Neuronal stem cell (in vitro differentiated cells): ENCODE measurements at places on chromosomes 2 and 18.

- DNase-seq, result no peak
Observed at GRCh38 chr2:218998414-218999002, 5.3 kb upstream of the CRYBA2 start.

DNA sequence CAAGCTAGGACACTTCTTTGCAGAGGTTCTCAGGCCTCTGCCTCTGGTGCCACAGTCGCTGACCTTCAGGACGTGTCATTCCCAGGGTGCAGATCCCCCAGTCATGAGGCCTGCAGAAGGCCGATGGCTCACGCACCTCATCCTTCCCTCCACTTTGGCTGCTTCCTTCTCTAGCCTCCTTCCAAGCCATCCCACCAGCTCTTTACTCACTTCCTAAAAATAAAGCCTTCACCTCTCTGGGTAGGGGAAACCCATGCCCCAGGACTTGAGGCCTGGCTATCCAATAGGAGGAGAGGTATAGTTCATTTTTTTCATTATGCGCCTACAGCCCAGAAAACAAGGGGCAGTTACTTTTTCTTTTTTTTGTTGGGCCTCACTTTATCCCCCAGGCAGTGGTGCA, 91.4 kb downstream of the B3GNT2 start:
- no peak for DNase-seq

- DNase-seq, result no peak
Observed at GRCh38 chr2:133326652-133327397, 241.4 kb downstream of the NCKAP5 start.

GRCh38 chr18:35088921-35089320, 47.7 kb downstream of the MAPRE2 start:
- DNase-seq, result no peak

DNA sequence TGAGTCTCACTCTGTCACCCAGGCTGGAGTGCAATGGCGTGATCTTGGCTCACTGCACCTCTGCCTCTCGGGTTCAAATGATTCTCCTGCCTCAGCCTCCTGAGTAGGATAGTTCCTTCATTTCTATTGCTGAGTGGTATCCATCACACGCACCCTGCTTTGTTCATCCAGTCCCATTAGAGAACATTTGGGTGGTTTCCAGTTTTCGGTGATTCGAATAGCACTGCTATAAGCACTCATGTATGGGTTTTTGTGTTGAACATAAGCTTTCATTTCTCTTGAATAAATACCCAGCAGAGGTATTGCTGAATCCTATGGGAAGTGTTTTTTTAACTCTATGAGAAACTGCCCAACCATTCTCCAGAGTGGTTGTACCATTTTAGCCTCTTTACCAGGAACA, 147.3 kb downstream of the DDX1 start:
- no peak for DNase-seq

- DNase-seq, result no peak
Observed at GRCh38 chr2:60092781-60093180, 460.7 kb downstream of the BCL11A start.

DNA sequence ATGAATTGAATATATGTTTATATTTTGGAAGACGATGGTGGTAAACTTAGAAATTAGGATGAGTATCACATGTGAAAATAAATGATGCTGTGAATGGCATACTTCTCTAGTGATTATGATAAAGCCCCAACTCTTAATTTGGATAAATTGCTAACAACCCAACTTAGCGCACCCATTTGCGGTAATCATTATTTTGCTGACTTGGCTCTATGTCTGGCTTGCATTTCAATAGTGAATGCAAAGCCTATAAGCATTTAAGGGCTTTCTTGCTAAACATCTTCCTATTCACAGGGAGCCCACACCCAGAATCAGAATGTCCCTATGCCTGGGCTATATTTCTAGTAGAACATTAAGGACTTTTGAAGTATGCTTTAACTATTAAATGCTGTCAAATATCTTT, 910.7 kb upstream of the FANCL start:
- no peak for DNase-seq

- no peak for DNase-seq
Observed at GRCh38 chr2:181203412-181203811, 223.0 kb downstream of the UBE2E3 start.

DNA sequence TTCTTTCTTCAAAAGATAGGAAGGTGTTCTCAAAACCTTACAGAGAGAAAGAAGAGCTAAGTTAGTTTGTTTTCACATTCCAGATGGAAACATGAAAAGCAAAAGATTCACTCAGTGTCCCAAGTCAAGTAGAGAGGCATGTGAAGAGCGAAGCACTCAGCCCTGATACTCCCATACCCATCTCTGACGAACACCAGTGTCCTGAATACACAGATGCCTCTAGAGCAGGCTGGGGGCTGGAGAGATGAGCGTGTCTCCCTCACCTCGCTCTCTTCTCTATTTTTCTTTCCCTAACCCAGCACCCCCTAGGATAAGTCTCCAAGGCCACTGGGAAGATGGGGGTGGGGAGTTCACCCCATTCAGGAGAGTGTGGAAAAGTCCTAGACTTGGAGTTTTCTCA, 227.8 kb downstream of the TMEM163 start:
- DNase-seq, result no peak

DNA sequence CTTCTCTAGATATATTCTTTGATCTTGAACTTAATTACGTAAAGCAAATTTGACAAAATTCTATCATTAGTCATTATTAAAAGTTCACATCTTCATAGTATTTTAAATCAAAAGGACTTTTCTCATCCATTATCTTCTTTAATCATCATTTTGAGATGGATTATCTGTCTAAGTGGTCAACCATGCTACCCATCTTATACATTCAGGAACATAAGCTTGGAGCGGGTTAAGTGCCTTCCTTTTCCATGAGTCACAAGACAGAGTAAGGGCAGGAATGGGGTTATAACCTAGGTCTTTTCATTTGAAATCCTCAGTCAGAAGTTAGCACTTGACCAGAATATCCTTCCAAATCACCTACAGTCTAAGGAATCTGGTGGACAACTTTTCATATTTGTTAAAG, 297.1 kb downstream of the TCF4 start:
- no peak for DNase-seq

- DNase-seq, result no peak
Observed at GRCh38 chr18:68766433-68766832, 31.4 kb upstream of the CCDC102B start.

GRCh38 chr2:178441426-178441825, 9.5 kb downstream of the PRKRA start:
- DNase-seq, result no peak

DNA sequence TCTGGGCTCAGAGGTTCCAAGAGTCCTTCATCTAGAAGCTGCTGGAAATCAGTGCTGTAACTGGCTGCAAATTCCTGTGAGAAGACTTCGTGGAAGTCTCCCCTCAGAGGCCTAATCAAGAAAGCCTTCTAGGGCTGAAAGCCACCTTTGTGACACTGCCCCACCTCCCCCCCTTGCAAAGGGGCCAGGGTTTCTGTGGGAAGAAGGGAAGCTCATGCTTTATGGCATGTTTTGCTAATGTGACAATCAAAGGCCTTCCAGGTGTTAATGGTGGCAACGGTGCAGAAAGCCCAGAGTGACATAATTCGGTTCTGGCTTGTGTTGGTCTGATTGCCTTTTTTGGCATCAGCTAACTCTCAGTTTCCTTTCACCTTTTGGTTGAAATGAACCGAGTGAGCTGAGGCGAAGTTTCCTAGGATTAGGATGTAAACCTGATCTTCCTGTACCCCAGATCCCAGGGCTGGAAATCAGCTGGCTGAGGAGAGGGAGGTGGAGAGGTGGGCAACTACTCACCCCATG, 126.9 kb upstream of the TRIB2 start:
- no peak for DNase-seq

DNA sequence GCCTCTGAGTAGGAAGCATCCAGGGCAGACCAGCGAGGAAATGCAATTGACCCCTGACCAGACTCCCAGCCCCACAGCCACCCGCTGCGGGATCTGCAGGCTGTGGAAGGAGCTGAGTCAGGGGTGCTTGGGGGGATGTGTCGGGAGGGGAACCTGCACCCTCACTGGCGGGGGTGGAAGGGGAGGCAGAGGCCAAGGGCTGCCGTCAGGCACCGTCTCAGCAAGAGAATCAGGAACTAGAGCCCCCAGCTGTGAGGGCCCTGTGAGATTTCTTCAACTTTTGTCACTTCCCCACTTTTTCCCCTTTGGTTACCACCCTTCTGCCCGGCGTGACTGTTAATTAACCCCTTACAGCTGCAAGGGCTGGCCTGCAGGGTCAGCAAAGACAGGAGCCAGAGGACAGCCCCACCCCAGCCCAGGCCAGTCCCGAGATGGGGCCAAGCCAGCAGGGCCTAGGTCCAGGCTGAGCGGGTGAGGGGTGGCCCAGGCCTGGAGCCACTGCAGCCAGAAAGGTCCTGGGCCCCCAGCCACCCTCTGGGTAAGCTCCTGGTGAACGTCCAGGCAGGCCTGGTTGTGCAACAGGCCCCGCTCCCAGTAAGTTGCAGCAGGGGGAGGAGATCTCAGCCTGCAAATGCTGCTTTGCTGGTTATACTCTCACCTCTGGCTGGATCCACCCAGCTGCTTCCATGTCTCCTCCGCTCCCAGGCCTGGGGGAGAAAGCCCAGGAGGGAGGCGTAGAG, 147.0 kb upstream of the ID2 start:
- DNase-seq, result no peak

DNA sequence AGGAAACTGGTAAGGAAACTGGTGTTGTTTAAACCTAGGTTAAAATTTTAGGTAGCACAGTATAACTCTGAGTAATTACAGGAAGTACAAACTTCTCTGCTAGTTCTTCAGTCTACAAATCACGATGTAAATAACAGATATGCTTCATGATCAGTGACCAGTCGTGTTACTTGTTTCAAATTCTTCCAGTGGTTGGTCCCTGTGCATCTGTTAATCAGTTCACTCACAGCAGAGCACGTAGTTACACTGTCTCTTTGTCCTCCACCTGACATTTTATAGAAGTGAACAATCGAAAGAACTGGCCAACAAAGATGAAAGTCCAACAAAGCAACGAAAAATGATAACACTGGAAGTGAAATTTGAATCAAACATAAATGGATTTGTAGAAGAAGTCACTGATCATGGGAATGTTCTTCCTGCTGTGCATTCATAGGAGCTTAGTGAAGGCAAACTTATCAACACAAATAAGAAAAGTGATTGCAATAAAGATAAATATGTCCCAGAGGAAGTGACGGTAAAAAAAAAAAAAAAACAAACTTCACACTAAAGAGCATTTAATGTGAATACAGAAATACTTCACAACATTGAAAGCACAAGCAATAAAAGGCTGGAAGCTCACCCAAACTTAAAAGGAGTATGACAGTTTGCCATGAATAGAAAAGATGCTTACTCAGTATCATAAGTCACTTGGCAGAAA, 7.0 kb downstream of the EIF2AK2 start:
- DNase-seq, result no peak

GRCh38 chr18:24802456-24802855, 342.0 kb downstream of the HRH4 start:
- no peak for DNase-seq
